ENCODE measurements at places on chromosomes 6 and 20. TPM values are rescaled to one million over a fixed set of nuclear protein-coding genes. Genes with fewer than 3 reads are reported as not detected.

DNA sequence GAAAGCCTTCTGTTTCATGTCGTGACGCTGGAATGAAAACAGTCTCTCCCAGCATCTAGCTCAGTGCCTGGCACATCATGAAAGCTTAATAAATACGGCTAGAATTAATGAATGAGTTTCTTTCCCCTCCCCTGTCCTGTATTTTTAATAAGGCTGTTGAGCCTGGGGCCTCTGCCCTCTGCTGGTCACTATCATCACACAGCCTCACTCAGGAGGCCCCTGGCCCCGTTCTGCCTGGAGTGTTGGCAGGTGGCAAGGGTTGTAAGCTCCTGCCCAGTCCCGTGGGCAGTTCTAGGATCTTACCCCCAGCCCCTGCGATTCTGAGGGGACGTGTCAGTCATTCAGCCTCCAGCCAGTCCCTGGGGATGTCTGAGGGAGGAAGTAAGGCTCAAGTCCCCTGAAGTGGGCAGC is 41.4 kb downstream of the PHACTR3 start:
- no peaks in the 10 kb centered on the region for H3K27me3 ChIP-seq
- H3K4me1 ChIP-seq: no peaks in the 10 kb centered on the region
- H3K36me3 ChIP-seq: no peaks in the 10 kb centered on the region
- H3K27ac ChIP-seq: no peak overlapping the region

- H3K27me3 ChIP-seq: no peaks in the 10 kb centered on the region
- no peak overlapping the region for H3K27ac ChIP-seq
- H3K36me3 ChIP-seq: peaks cover 41% of the 10 kb centered on the region
- H3K4me1 ChIP-seq: no peaks in the 10 kb centered on the region
- H3K4me3 ChIP-seq: no peak overlapping the region
Measured at GRCh38 chr6:144544266-144544830, 259.2 kb downstream of the UTRN start.

- no peaks in the 10 kb centered on the region for H3K27me3 ChIP-seq
- DNase-seq: no peak
- H3K36me3 ChIP-seq: no peaks in the 10 kb centered on the region
- H3K4me1 ChIP-seq: no peaks in the 10 kb centered on the region
Measured at GRCh38 chr6:14946753-14947152, 299.1 kb upstream of the JARID2 start.

DNA sequence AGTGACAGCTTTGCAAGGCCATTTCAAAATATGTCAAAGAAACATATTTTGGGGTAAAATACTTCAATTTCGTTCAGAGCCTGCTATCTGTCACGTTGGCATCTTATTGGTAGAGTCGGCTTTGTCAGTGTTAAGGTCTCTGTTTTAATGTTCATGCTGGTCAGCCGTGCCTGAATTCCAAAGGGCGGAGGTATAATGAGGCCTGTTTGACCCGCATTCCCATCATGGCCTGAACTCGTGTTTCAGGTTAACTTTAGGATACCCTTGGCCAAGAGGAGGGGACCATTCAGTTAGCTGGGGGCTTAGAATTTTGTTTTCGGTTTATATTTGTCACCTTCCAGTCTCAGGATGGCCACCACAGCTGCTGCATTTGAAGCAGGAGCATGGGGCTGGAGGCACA is 236.4 kb downstream of the NFATC2 start:
- DNase-seq: no peak
- no peaks in the 10 kb centered on the region for H3K27me3 ChIP-seq
- no peaks in the 10 kb centered on the region for H3K4me1 ChIP-seq
- no peak overlapping the region for H3K27ac ChIP-seq
- no peaks in the 10 kb centered on the region for H3K36me3 ChIP-seq
- no peak overlapping the region for H3K4me3 ChIP-seq

DNA sequence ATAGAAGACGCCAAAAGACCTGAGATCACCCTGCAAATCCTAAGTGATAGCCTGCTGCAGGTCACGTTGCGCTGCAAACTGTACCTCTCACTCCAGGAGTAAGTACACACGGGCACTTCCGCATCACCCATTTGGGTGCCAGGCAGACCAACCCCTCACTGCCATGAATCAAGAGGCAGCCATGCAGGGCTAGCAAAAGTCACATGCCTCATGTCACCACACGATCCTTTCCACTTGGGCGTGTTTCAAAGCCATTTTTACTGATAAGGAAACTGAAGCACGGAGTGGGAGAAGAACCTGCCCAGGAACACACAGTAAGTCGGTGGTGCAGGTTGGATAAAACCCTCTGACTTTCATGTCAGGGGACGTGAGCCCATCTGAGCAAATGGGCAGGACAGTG is 37.0 kb downstream of the BPIFB1 start:
- no peak overlapping the region for H3K27ac ChIP-seq
- H3K4me1 ChIP-seq: no peaks in the 10 kb centered on the region

FGD2 gene
- polyA plus RNA-seq: not detected

- no peaks in the 10 kb centered on the region for H3K36me3 ChIP-seq
- no peak overlapping the region for H3K27ac ChIP-seq
- H3K4me1 ChIP-seq: peaks cover 6% of the 10 kb centered on the region
- no peaks in the 10 kb centered on the region for H3K27me3 ChIP-seq
- H3K4me3 ChIP-seq: no peak overlapping the region
- DNase-seq: peak; percentile 12
Measured at GRCh38 chr6:169529931-169530751, 171.7 kb downstream of the WDR27 start.

DNA sequence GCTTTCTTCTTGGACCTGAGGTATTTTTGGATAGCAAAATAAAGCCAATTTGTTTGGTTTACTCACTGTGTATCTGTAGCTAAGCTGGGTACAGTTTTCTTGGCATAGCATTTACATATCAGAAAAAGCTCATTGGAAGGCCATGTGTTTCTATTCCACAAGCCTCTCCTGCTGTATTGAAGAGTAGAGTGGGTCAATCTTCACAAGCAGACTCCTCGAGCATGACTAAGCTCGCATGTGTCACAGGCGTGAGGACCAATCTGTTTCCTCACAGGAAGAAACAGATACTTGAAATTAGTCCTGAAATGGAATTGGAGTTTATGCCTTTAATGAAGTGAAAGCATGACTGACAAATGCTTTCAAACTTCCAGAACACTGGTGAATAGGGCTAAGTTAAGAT is 1279.0 kb upstream of the MAP3K7 start:
- DNase-seq: no peak
- H3K27me3 ChIP-seq: no peaks in the 10 kb centered on the region
- no peaks in the 10 kb centered on the region for H3K4me1 ChIP-seq
- H3K36me3 ChIP-seq: no peaks in the 10 kb centered on the region

GRCh38 chr6:152696522-152696921 is 1.2 kb upstream of the MYCT1 start:
- no peaks in the 10 kb centered on the region for H3K27me3 ChIP-seq
- DNase-seq: no peak
- no peak overlapping the region for H3K27ac ChIP-seq
- H3K4me3 ChIP-seq: no peak overlapping the region
- H3K4me1 ChIP-seq: no peaks in the 10 kb centered on the region
- no peaks in the 10 kb centered on the region for H3K36me3 ChIP-seq
